ENCODE measurements at places on chromosomes 1 and 21.
A peak's percentile ranks its signal among the peaks of the same experiment; 100 is the strongest.

DNA sequence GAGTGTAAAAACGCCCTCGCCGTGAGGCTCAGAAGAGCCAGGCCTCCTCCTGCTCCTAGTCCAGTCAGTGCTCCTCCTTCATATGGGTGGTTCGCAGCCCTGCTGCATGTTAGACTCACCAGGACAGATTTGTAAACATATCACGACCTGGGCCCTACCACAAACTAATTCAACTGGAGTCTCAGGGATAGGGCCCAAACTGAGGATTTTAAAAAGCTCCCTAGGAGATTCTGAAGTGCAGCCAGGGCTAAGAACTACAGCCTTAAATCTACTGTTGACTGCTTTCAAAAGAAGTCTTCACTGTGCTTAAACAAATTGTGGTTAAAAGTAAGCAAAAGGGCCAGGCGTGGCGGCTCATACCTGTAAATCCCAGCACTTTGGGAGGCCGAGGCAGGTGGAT is 57.0 kb downstream of the CAMTA1 start:
- no peak for DNase-seq

DNA sequence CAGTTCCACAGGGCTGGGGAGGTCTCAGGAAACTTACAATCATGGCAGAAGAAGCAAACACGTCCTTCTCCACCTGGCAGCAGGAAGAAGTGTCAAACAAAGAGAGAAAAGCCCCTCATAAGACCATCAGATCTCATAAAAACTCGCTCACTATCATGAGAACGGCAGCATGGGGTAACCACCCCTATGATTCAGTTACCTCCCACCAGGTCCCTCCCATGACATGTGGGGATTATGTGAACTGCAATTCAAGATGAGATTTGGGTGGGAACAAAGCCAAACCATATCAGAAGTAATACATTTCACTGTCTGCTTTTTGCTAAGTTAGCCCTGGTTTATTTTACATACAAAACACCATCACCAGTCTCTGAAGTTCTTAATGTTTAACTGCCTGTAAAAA is 68.5 kb downstream of the RBM11 start:
- no peak for DNase-seq

GRCh38 chr1:155729031-155729898 is 40.4 kb downstream of the DAP3 start:
- peak; percentile 64 for DNase-seq

DNA sequence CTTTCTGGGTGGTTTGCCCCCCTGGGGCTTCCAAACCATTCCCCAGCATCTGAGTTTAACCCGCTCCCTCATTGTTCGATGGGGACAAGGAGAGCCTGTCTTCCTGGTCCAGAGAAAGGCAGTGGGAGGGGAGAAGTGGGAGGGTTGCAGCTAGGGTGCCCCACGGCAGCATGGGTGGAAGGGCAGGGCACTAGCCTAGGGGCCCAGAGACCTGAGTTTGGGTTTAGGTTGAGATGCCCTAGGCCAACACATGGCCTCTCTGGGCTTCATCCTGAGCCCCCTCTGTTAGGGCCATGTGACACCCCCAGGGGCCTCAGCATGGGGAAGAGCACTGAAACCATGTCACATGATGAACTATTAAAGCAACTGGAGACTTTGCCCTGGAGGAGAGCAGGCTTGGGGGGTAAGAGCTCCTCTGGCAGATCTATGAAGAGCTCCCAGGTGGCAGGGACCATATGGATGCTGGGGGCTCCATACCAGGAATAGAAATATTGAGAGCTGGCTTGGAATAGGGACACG is 9.7 kb upstream of the RUNX3 start:
- DNase-seq, result no peak

- peak; percentile 68 for DNase-seq
Measured at GRCh38 chr1:204350857-204351573, 8.7 kb downstream of the PLEKHA6 start.
